ENCODE measurements at places on chromosomes 1 and 21. TPM values are rescaled to one million over a fixed set of nuclear protein-coding genes. Genes with fewer than 3 reads are reported as not detected.
A peak's percentile ranks its signal among the peaks of the same experiment; 100 is the strongest.

- H3K4me1 ChIP-seq: no peaks in the 10 kb centered on the region
- peaks cover 6% of the 10 kb centered on the region for H3K27me3 ChIP-seq
- H3K27ac ChIP-seq: no peak overlapping the region
- H3K4me3 ChIP-seq: no peak overlapping the region
- DNase-seq: no peak
- no peaks in the 10 kb centered on the region for H3K36me3 ChIP-seq
Measured at GRCh38 chr21:37764691-37765090, 151.6 kb downstream of the KCNJ6 start.

- H3K36me3 ChIP-seq: no peaks in the 10 kb centered on the region
- H3K4me1 ChIP-seq: peaks cover 3% of the 10 kb centered on the region
- H3K27ac ChIP-seq: peak overlapping the region; percentile 82
- peak overlapping the region; percentile 33 for H3K4me3 ChIP-seq
- H3K27me3 ChIP-seq: peaks cover 3% of the 10 kb centered on the region
- DNase-seq: no peak
Measured at GRCh38 chr21:40471103-40471502, 375.9 kb downstream of the DSCAM start.

The PTPRU gene
- total RNA-seq: 66.6 TPM

GRCh38 chr1:26025517-26025916, 3.9 kb downstream of the EXTL1 start:
- no peaks in the 10 kb centered on the region for H3K36me3 ChIP-seq
- no peak overlapping the region for H3K27ac ChIP-seq
- peaks cover 15% of the 10 kb centered on the region for H3K4me1 ChIP-seq
- no peaks in the 10 kb centered on the region for H3K27me3 ChIP-seq
- DNase-seq: no peak

GRCh38 chr1:195866781-195867222, 741.4 kb downstream of the KCNT2 start:
- no peak overlapping the region for H3K27ac ChIP-seq
- H3K4me3 ChIP-seq: no peak overlapping the region
- no peaks in the 10 kb centered on the region for H3K36me3 ChIP-seq
- no peak for DNase-seq
- H3K4me1 ChIP-seq: no peaks in the 10 kb centered on the region
